ENCODE measurements at places on chromosomes 12 and 14.

GRCh38 chr14:20583908-20584307 lies 3.9 kb downstream of the RNASE11 start:
- DNase-seq = no peak

- DNase-seq = no peak
Observed at GRCh38 chr14:52527052-52527451, 25.3 kb downstream of the TXNDC16 start.

- DNase-seq = no peak
Observed at GRCh38 chr12:3550839-3551238, 59.8 kb downstream of the PRMT8 start.

DNA sequence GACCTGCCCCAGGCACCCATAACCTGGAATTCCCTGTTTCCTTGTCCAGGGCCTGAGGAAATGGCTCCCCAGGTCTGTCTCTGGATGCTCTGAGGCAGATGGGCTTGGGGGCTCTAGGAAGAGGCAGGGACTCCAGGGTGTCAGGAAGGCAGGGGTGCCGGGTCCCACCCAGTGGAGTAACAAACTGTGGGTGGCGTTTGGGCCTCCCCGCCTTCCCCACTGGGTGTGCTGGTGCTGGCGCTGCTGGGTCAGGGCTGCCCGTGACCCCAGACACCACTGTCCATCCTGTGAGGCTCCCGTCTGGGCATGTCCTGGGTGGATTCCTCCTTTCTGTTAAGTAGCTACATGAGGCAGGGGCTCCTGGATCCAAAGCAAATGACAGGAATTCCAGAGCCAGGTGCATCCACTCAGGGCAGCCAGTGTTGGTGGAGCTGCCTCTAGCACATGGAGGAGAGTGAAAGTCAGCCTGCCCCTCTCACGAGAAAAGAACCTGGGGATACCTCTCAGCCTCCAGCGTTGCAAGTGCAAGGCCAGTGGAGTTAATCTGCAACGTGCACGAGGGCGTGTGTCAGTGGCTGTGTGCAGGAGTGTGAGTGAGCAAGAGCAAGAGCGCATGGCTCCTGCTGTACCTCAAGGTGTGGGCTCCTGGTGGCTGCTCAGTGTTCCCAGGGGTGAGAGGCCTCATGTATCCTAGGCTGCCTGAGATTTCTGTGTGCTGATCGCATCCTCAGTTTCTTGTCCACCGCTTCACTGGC lies 403.1 kb downstream of the TMEM121 start:
- DNase-seq = no peak

- DNase-seq = no peak
Observed at GRCh38 chr14:76955575-76956315, 72.8 kb downstream of the IRF2BPL start.

DNA sequence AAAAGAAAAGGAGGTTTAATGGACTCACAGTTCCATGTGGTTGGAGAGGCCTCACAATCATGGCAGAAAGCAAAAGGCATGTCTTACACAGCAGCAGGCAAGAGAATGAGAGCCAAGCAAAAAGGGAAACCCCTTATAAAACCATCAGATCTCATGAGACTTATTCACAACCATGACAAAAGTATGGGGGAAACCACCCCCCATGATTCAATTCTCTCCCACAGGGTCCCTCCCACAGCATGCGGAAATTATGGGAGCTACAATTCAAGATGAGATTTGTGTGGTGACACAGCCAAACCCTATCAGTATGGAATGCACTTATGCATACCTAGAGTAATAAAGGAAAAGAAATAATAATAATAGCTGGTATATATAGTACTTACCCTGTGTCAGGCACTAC lies 4.5 kb upstream of the GLIPR1 start:
- no peak for DNase-seq

GRCh38 chr14:55432628-55433027 lies 7.8 kb downstream of the TBPL2 start:
- DNase-seq = no peak

GRCh38 chr12:118238888-118239287 lies 103.0 kb downstream of the PEBP1 start:
- no peak for DNase-seq

DNA sequence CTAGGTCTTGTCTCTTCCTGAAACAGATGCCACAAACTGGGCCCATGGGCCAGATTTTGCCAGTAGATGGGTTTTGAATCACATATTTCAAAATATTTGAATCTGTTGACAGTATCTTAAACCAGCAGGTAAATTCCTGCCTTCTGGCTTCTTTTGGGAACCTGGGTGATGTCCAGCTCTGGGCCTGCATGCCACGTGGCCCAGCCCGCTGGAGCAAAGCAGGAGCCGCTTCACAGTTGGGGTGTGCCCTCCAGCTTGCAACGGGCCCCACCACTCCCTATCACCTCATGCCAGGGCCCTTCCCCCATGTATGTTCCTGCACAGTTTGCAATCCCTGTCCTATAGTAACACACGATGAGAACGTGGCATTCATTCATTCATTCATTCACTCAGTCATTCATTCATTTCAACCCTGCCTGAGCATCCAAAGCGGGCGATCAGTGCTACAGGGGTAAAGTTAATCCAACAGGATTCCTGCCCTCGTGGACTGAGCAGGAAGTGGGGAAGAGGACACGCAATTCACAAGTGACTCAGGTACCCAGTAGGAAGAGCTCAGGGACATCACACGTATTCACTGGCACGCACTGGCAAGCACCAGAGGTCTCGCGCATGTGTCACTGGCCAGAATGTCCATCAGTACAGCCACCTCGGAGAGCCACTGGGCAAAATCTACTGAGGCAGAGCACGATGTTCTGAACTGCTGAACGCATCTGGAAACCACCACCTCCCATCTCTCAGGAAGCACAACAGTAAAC lies 27.8 kb downstream of the SCARB1 start:
- DNase-seq = no peak

DNA sequence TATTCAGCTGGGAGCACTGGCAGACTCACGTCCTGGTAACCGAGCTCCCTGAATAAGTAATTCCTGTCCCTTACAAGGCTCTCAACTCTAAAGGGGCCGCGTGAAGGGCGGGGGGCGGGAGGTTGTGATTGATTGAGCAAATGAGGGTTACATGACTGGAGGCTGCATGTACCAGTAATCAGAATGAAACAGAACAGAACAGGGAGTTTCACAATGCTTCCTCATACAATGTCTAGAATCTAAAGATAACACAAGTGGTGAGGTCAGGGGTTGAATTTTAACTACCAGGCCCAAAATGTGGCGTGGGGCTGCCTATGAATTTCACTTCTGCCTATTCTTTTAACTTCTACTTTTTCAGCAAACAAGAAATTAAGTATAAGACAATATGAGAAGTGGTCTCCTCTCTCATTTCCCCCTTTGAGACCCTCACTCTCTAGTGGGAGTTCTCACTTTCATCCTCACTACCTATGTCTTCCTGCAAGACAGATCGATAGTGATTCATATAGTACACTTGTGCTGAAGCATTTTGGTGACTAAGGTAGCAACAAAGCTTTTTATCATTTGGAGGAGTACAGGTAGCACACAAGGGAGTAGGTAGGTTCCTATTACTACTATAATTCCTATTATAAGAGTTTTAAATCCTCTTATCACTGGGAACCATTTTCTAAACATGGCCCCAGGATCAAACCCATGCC lies 239.8 kb downstream of the KTN1 start:
- no peak for DNase-seq

DNA sequence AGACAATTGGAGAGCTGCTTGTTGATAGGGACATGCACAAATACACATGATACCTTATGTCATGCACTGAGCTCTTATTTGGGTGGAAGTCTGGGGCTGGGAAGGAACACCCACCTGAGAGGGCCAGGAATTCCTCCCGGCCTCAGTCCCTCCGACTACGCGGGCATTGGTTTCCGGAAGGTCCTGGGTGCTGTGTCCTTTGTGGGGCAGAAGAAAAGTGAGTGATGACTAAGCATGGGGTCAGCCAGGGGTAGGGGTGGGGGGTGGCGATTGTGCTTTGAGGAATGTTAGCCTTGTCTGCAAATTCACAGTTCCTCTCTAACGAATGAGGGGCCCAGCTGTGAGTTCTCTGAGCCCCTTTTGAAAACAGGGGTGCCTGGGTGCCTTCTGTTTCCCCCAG lies 798 bp downstream of the CELA1 start:
- no peak for DNase-seq

DNA sequence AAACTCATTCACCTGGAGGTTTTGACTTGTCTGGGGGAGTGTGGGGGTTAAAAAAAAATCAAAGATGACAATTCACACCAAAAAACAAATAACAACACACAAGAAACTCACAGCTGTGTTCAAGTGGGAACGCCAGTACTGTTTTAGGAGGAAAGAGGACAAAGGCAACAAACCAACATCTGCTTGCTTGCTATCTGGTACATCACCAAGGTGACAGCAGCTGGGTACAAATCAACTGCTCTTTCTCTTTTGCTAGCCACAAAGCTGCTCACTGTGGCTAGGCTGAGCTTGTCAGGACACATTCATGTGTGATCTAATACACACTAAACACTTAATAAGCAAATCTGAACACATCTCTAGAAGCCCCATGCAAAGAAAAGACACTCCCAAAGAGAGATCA lies 128.0 kb upstream of the RAP1B start:
- no peak for DNase-seq

DNA sequence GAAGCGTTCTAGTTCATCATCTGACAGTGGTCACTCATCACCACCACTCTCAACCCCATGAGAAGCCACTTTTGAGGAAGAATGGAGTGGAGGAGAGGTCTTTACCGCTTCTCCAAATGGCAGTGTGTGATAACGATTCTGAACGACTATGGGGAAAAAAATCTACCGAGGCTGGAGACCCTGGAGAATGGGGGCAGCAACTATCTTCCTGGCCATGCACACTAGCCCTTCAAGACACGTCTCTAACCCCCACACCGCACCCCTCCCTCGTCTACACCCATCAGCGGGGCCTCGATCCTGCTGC lies 365 bp downstream of the ING4 start:
- DNase-seq = no peak

DNA sequence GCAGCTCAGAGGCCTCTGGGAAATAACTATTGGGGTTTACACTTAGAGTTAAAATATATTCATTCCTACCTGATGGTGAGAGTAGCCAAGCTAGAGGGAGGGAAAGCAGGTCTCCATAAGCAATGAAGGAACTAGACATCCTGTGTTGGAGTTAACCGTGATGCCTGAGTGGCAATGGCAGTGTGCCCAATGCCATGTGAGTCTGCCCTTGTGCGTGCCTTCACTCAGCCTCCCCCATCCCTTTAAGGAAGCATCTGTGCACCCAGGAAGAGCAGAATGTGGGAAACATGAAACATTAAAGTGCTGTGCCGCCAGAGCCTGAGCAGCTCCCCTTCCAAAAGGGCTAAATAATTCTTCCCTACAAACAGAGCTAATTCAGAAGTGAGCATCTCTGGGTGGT lies 76.3 kb downstream of the COX16 start:
- no peak for DNase-seq

DNA sequence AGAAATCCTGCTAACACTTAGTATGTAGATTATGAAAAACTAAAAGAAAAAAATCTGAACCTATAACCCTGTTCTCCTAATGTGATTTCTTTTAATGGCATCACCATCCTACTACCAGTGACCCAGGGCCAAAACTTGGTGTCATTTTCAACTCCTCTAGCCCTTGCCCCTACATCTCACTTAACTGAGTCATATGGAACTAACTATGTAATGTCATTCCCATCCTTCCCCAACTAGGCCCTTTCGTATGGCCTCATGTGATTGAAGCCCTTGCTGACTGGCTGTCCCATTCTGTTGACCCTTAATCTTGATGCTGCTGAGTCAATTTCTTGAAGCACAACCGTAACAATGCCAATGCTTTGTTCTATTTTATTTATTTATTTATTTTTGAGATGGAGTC lies 7.6 kb downstream of the DMAC2L start:
- DNase-seq = no peak

Data from activated gamma-delta T cell (primary cell).